Activated CD8-positive, alpha-beta memory T cell treated with anti-CD3 and anti-CD28 coated beads for 36 hours (primary cell): ENCODE measurements at places on chromosomes 5 and 9. TPM values are rescaled to one million over a fixed set of nuclear protein-coding genes. Genes with fewer than 3 reads are reported as not detected.

The SLC4A9 gene
- total RNA-seq, result not detected

The SPINK5 gene
- total RNA-seq, result not detected

The ACTBL2 gene
- total RNA-seq, result not detected

The KIF4B gene
- not detected for total RNA-seq

The RHOBTB3 gene
- 0.67 TPM for total RNA-seq

The NUTM2F gene
- total RNA-seq, result not detected

The FAXDC2 gene
- not detected for total RNA-seq

The RASGEF1C gene
- total RNA-seq, result not detected

The GPBP1 gene
- 78.5 TPM for total RNA-seq

The UBE2QL1 gene
- not detected for total RNA-seq

The SERF1B gene
- 9.5 TPM for total RNA-seq

The PCDHGA9 gene
- not detected for total RNA-seq

The CCDC192 gene
- not detected for total RNA-seq

The ESM1 gene
- not detected for total RNA-seq

The ZNF462 gene
- 0.27 TPM for total RNA-seq

The SLC34A3 gene
- total RNA-seq, result not detected

The TNFSF15 gene
- total RNA-seq, result 0.23 TPM

The ORM2 gene
- not detected for total RNA-seq

The TNFSF8 gene
- total RNA-seq, result 43.5 TPM

The FKBP15 gene
- total RNA-seq, result 32.8 TPM

The CLTA gene
- total RNA-seq, result 181 TPM

The PHF2 gene
- total RNA-seq, result 19.7 TPM

The TAF7 gene
- total RNA-seq, result 58.0 TPM

The EQTN gene
- not detected for total RNA-seq

The IFNE gene
- not detected for total RNA-seq
